ENCODE measurements at places on chromosomes 11 and 22.
A peak's percentile ranks its signal among the peaks of the same experiment; 100 is the strongest.

GRCh38 chr11:69370984-69371709 is 77.2 kb downstream of the MYEOV start:
- no peak for DNase-seq
- H3K4me1 ChIP-seq, result no peaks in the 10 kb centered on the region
- no peak overlapping the region for H3K27ac ChIP-seq
- no peaks in the 10 kb centered on the region for H3K27me3 ChIP-seq

DNA sequence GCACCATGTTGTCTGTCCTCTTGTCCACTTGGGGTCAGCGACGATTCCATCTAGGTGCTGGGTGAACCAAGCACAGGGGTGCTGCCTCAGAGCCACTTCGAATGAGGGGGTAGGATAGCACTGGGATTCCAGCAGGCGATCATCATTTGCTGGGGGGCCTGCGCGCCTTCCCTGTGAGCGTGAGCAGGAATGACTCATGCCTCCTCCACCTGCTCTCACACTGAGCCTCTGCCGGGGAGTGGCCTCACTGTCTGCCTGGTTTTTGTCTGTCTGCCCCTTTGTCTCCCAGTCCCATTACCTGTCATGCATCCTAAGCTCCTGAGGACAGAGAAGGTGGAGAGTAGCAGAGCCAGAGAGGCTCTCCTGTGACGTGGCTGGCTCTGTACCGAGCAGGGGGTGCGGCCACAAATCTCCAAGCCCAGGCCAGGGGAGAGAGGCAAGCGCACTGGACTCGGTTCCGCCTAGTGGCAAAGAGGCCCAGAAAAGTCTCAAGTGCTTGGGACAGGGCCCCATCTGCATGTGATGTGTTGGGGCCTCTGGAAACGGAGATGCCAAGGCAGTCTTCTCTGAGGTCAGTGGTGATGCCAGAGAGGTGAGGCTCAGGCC is 30.8 kb downstream of the RSPH14 start:
- no peaks in the 10 kb centered on the region for H3K27me3 ChIP-seq
- H3K36me3 ChIP-seq, result no peaks in the 10 kb centered on the region
- no peak overlapping the region for H3K27ac ChIP-seq
- no peaks in the 10 kb centered on the region for H3K4me1 ChIP-seq

- no peaks in the 10 kb centered on the region for H3K27me3 ChIP-seq
- no peaks in the 10 kb centered on the region for H3K36me3 ChIP-seq
- no peak overlapping the region for H3K4me3 ChIP-seq
Measured at GRCh38 chr11:69599502-69599901, 41.5 kb upstream of the CCND1 start.

DNA sequence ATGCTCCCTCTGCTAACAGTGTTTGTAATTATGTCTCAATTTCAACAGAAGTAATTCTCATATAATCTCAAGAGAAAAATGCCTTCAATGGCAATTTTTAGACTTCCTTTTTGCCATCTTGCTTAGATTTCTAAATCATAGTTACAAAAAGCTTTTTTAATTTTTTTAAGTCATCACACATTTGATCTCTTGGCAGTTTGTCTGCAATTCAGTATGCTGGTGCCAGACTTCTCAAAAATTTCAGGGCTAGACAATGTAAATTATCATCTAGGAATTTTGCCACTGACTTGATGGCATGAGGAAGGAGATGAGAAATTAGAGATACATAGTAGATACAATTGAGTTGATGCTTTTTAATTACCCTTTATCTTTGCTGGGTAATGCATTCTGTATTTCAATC is 1176.7 kb upstream of the CNTN5 start:
- no peak overlapping the region for H3K4me3 ChIP-seq
- DNase-seq, result no peak
- no peaks in the 10 kb centered on the region for H3K27me3 ChIP-seq
- H3K4me1 ChIP-seq, result no peaks in the 10 kb centered on the region
- H3K36me3 ChIP-seq, result no peaks in the 10 kb centered on the region

GRCh38 chr22:24157822-24158135 is 23.5 kb upstream of the SUSD2 start:
- H3K27me3 ChIP-seq, result no peaks in the 10 kb centered on the region
- peak overlapping the region; percentile 70 for H3K4me3 ChIP-seq
- H3K36me3 ChIP-seq, result peaks cover 42% of the 10 kb centered on the region
- peak overlapping the region; percentile 48 for H3K27ac ChIP-seq

GRCh38 chr22:47994601-47995263 is 1232.3 kb downstream of the TBC1D22A start:
- H3K27me3 ChIP-seq, result no peaks in the 10 kb centered on the region
- H3K4me1 ChIP-seq, result no peaks in the 10 kb centered on the region

GRCh38 chr22:37953062-37953436 is 352 bp downstream of the C22orf23 start:
- peaks cover 7% of the 10 kb centered on the region for H3K27me3 ChIP-seq
- H3K4me3 ChIP-seq, result peak overlapping the region; percentile 95
- no peak overlapping the region for H3K27ac ChIP-seq
- no peak for DNase-seq
- H3K4me1 ChIP-seq, result peaks cover 25% of the 10 kb centered on the region

- no peak for DNase-seq
- H3K4me1 ChIP-seq, result no peaks in the 10 kb centered on the region
- H3K4me3 ChIP-seq, result no peak overlapping the region
- no peaks in the 10 kb centered on the region for H3K36me3 ChIP-seq
- no peaks in the 10 kb centered on the region for H3K27me3 ChIP-seq
Measured at GRCh38 chr11:1348796-1349326, 39.4 kb upstream of the TOLLIP start.

GRCh38 chr11:1336836-1337646 is 27.6 kb upstream of the TOLLIP start:
- H3K36me3 ChIP-seq, result no peaks in the 10 kb centered on the region
- peaks cover 14% of the 10 kb centered on the region for H3K4me1 ChIP-seq
- H3K27ac ChIP-seq, result peak overlapping the region; percentile 41
- H3K27me3 ChIP-seq, result no peaks in the 10 kb centered on the region

DNA sequence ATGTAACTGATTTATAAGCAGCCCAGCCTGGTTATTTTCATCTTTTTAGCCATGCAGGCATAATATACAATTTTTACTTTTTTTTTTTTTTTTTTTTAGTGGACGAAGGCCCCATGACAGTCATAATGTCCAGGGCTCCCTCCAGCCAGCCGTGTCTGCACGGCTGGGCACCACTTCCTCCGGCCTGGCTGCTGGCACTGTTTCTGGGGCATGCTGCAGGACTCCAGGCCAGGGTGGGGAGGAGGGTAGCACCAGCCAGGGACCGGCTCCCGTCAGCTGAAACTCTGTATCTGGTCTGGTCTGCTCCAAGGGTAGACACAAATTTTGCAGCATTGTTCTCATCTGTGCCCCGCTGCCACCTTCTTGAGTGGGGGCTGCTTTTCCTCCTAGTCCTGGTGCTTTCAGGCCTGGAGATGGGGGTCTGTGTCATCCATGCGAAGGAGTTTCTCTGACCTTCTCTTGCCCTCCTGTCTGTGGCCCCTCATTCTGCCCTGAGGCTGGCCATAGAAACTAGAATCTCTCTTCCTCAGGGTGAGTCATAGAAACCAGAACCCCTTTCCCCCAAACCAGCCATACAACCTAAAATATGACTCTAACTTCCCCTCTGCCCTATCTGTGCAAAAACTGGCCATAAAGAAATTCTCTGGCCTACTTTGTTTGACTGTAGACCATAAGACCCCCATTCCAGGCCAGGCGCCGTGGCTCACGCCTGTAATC is 9.2 kb upstream of the RRP7A start:
- no peaks in the 10 kb centered on the region for H3K36me3 ChIP-seq
- DNase-seq, result no peak
- no peaks in the 10 kb centered on the region for H3K27me3 ChIP-seq

All from CD4-positive, alpha-beta T cell (primary cell).